LHCN-M2 (cell line): ENCODE measurements at places on chromosomes 3 and 15. TPM values are rescaled to one million over a fixed set of nuclear protein-coding genes. Genes with fewer than 3 reads are reported as not detected.
A peak's percentile ranks its signal among the peaks of the same experiment; 100 is the strongest.

DNA sequence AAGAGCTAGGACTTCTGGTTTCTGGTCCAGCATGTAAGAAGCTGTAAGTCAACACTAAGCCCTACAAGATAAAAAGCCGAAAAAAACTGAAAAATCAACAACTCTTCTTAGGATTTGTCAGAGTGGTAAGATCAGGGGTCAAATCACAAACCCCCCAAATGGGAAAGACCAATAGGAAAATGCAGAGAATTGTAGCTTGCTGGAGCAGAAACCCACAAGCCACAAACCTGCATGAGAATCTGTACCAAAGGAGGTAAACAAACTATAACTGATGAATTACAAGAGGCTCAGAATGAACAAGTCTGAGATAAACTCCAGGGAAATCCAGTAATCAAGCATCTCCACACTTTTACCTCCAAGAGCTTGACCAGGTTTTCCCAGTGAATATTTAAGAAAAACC, 36.0 kb downstream of the RFX7 start:
- DNase-seq: peak; percentile 7

GRCh38 chr3:129627350-129628168, 21.1 kb upstream of the PLXND1 start:
- DNase-seq: peak; percentile 79

- DNase-seq: peak; percentile 90
Observed at GRCh38 chr3:124845406-124845805, 41.8 kb downstream of the ITGB5 start.

GRCh38 chr15:54820098-54820497, 376.6 kb downstream of the RSL24D1 start:
- no peak for DNase-seq

DNA sequence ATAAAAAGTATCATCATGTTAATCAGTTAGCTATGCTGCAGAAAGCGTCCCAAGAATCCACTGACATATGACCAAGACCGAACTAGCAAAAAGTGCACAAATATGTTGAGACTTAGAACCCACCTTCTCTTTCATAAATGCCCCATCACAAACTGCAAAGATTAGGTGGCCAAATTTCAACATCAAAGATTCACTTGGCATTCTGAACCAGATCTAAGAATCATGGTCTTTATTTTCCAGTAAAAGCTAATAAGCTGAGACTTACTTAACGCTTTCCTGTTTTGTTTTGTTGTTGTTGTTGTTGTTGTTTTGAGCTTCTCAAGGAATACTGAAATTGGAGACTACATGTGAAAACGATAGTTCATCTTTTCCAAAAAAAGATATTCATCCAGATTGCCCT, 62.4 kb downstream of the ZBTB20 start:
- DNase-seq: no peak

GRCh38 chr3:180626844-180627243, 24.9 kb downstream of the TTC14 start:
- DNase-seq: no peak

- DNase-seq: no peak
Observed at GRCh38 chr15:38689522-38689921, 124.9 kb upstream of the RASGRP1 start.

GRCh38 chr3:178795349-178795748, 259.1 kb downstream of the KCNMB2 start:
- no peak for DNase-seq

DNA sequence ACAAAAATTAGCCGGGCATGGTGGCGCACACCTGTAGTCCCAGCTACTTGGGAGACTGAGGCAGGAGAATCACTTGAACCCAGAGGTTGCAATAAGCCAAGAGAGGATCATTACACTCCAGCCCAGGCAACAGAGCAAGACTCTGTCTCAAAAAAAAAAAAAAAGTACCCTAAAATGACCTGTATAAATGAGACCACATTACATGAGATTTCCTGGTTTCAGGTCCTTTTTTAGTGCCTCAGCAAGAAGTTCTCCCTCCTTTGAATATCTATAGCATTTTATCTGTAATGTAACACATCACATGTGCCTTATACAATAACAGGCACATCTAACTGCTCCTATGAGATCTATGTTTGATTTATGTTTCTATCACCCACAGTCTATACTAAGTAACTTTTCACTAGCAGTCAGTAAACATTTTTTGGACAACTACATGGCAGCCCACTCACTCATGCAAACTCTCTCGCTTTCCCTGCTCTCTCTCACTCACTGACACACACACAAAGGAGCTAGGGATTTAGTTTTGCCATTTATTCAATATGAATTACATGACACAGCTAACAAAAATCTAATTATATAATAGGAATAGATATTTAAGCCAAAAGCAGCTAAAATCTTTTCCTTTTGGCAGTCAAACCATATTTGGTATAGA, 34.1 kb downstream of the ADAM10 start:
- no peak for DNase-seq

DNA sequence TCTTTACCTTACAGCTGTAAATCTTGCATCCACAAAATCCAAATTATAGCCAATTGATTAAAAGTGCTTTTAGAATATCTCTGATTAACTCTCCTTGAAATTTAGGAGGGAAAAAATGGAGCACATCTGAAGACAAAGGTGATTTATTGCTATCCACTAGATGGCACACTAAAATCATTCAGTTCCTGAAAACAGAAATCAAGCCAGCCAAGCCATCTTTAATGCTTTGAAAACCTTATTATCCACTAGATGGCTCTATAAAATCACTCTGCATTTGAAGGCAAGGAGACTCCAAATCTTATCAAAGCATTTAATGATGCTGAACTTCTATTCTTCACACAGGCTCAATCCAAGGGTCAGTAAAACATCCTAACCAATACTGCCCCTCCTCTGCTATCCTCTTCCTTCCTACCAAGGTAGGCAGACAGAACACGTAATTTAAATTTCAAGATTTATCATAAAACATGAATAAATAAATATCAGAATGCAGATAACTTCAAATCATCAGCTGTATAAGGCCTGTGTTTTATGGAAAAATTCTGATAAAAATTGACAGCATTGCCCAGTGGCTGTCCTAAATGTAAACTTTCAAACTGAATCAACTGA, 48.4 kb downstream of the GOLIM4 start:
- DNase-seq: peak; percentile 82

DNA sequence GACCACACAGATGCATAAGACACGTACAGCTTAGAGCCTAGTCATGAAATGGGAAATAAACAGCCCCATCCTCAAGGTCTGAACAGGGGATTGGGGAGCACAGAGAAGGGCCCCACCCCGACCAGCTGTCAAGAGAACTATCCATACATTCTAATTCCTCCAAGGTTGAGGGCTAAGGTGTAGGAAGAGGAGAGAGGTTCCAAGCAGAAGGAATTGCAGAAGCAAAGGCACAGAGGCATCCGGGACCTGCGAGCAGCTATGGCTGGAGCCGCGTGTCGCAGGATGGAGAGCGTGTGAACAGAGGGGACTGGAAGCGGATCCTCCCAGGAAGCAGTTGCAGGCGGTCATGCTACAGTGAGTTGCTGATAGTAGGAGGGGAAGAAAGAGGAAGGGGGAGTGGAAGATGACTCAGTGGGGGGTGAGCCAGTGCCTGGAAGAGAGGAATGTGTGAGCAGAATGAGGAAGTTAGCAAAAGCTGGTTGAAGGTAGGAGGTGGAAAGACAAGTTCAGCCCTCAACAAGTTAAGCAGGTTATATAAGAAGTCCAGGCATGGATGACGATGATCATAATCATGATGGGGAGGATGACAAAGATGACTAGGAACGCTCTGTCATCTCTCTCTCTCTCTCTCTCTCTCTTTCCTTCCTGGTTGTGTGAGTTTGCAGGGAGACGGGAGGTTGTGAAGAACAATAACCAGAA, 89.7 kb downstream of the LIPC start:
- peak; percentile 36 for DNase-seq

DNA sequence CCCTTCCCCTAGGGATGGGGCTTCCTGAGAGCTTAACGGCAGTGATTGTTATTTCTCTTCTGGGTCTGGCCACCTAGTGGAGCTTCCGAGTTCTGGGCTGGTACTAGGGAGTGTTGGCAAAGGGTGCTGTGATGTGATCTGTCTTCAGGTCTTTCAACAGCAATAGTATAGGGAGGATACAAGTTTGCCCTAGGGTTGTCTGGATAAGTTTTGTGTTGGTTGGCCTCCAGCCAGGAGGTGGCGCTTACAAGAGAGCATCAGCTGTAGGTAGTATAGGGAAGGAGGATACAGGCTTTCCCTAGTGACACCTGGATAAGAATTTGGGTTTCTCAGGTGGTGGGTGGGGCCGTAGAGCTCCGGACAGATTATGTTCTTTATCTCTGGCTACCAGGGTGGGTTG, 19.2 kb upstream of the CPOX start:
- DNase-seq: no peak

GRCh38 chr15:62047282-62047827, 12.9 kb downstream of the VPS13C start:
- no peak for DNase-seq

- no peak for DNase-seq
Observed at GRCh38 chr3:169754711-169755110, 10.1 kb downstream of the TERC start.

GRCh38 chr3:136186344-136186743, 9.8 kb downstream of the MSL2 start:
- no peak for DNase-seq

The GPR176 gene
- 51.9 and 53.3 TPM in 2 replicates for total RNA-seq

The CHRNA3 gene
- not detected in 2 replicates for total RNA-seq

The IMPG2 gene
- total RNA-seq: 0.19 and 0.23 TPM in 2 replicates

The CD86 gene
- not detected in 2 replicates for total RNA-seq

The EPHB3 gene
- 2.5 and 4.2 TPM in 2 replicates for total RNA-seq
